Aorta (tissue), 5 donors: ENCODE measurements at places on chromosomes 13 and 19.
A peak's percentile ranks its signal among the peaks of the same experiment; 100 is the strongest.

DNA sequence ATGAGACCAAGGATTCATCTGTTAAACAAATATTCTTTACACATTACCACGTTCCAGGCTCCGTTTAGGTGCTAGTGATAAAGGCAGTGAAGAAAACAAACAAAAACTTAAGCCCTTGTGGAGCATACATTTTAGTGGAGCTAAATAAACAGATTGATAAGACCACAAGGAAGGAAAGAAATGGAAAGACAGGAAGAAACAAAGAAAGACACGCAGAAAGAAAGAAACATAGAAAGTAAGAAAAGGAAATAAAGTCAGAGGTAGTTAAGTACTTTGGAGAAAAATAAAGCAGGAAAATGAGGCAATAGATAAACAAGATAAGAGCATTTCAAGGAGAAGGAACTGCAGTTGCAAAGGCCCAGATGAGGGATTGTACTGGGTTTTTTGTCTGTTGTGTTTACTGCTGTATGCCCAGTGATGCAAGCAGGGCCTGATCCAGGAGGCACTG lies 998 bp downstream of the NFKBIB start:
- DNase-seq: no peak

DNA sequence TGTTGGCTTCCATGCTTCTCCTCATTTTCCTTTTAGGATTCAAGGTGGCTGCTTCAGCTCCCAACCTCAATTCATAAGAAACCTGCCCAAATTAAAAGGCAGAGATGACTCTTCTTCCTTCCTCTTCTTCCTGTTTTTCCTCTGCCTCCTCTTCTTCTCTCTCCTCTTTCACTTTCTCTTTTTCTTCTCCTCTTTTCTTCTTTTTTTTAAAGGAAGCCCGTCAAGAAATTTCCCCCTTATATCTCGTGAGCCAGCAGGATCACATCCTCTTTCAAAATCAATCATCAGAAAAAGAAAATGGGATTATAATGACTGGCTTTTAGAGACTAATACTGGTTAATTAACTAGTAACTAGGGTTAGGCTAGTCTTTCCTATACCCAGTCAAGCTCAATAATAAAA lies 220.3 kb downstream of the NBEA start:
- no peak for DNase-seq

- DNase-seq: no peak
These were observed 263.1 kb upstream of the RXFP2 start for GRCh38 chr13:31476266-31476665.

GRCh38 chr13:110470272-110471009 lies 91.1 kb downstream of the RAB20 start:
- DNase-seq: no peak

DNA sequence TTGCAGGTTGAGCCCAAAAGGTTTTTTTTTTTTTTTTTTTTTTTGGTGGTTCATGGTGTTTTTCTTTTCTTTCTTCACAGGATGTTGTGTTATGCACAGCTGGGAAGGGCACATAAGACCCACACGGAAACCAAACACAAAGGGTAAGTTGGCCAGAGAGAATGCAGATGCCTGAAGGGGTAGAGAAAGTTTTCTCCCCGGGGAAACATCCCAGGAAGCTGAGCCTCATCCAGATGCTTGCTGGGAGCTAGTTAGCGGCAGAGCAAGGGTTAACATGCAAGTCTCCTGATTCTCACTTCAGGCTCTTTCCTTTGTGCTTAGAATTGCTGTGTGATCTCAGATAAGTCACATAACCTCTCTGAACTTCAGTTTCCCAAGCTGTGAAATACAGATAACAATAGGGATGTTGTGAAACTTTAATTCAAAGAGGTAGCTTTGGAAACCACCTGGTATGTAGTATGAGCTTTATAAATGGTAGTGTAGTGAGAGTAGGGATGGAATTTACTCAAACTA lies 3.1 kb downstream of the ADGRE1 start:
- DNase-seq: no peak

GRCh38 chr19:45670670-45671453 lies 2.8 kb downstream of the GIPR start:
- DNase-seq: peak; percentile 89

DNA sequence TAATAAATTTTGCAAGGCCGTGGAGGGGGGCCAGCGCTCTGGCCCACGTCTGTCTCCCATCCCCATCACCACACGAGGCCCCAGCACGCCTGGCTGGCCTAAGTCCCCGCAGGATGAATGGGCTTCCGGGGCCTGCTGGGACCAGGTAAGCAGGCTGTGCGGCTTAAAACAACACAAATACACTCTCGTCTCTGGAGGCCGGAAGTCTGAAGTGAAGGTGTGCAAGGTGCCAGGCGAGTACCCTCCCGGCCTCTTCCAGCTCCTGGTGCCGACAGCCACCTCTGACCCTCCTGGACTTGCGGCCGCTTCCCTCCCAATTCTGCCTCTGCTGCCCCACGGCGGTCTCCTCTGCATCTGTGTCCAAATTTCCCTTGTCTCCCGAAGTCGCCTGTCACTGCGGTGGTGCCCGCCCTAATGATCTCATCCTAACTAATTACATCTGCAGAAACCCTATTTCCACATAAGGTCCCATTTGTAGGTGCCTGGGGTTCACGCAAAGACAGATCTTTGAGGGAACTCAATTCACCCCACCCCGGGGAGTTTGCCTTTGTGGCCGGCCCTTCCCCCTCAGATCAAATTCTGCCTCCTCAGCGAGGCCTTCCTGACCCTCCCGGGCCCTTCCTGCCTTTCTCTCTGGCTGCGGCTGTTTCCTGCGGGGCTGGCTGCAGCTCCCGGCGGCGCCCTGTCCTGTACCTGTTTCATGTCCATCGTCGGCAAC lies 8.1 kb upstream of the PTBP1 start:
- no peak for DNase-seq

DNA sequence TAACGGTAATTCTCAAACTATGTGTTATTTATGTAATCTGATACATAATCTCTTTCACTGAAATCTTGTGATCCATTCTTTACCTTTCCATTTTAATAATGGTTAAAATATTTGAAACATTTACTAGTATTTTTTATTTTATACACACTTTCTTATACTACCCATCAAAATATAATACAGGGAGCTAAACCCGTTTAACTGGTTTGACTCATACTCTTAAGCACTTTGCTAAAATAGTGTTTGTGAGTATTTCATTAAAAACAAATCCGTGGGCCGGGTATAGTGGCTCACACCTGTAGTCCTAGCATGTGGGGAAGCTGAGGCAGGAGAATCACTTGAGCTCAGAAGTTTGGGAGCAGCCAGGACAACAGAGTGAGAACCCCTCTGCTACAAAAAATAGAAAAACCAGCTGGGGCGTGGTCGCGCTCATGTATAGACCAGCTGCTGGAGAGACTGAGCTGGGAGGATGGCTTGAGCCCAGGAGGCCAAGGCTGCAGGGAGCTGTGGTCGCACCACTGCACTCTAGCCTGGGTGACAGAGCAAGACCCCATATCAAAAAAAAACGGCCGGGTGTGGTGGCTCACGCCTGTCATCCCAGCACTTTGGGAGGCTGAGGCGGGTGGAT lies 43.8 kb upstream of the DCUN1D2 start:
- DNase-seq: no peak

DNA sequence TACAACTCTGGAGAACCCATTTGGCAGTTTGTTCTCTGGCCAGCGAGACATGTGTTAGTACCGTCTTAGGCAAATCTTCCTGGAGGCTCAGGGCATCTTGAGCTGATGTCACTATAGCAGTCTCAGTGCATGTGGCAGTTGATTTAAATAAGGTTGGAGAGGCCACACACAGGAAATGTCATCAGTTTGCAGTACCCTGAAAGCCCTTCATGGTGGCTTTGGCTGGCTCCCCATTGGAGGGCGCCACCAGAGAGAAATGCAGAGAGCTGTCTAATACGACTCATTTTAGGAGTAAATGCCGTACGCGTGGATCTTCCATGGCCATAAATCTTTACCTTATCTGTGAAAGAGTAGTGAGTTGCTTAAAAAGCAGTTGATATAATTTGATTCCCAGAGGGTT lies 163.1 kb downstream of the STK24 start:
- DNase-seq: no peak

DNA sequence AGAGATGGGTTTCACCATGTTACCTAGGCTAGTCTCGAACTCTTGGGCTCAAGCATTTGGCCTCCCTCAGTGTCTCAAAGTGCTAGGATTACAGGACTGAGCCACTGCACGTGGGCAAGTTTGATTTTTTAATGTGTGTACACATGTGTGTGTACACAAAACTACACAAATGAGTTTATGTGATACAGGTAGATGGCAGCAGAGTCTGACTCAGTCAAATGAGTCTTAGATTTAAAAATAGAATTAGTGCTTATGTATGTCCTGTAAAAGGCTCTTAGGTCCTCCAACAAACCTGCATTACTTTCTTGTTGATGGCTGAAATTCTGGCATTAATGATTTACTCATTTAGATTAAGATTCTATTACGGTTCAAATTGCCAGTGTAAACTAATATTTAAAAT lies 293.7 kb downstream of the PCDH17 start:
- no peak for DNase-seq

DNA sequence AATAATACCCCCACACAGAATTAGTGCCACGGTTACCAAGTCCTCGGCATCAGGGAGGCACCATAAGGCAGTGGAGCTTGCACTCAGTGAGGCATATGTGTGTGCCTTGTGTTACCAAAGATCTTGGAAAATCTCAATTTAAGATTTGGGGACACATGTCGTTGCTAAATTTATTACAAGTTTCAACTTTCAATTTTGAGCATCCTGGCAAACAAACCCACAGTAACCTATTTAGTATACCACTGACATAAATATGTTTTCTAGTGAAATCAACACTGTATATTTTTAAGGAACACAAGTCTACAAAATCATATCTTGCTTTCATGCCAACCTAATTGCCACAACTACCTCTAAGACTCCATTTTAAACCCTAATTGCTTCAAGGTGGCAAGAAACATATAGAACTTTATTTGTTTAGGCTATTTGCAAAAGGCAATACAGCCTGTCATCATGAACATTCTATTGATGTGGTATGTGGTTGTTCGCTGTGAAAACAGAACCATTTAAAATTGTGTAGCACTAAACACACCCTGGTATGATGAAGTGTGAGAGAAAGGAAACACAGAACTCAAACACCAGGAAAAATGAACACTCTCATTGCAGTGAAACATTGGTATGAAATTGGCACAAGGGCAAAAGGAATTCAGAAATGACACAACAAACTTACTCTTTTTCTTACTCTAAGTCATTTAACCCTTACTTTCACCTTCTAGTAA lies 531.1 kb downstream of the IRS2 start:
- no peak for DNase-seq

- no peak for DNase-seq
These were observed 7.8 kb downstream of the CEACAM4 start for GRCh38 chr19:41619018-41619556.

DNA sequence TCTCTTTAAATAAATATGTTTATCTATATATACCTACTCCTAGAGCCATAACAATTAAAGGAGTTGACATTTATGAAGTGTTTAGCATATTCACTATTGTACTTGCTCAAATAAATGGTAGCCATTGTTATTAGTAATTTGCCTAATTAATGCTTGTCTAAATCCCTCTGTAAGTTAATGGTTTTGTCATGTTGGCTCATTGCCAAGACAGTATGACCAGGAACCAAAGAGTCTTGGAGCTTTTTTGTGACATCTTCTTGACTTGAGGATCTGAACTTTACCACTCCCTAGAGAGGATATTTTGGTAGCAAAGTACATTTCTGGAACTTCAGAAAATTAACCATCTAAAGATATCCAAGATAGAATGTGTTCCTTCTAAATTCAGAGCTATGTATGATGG lies 15.5 kb downstream of the FRY start:
- no peak for DNase-seq

DNA sequence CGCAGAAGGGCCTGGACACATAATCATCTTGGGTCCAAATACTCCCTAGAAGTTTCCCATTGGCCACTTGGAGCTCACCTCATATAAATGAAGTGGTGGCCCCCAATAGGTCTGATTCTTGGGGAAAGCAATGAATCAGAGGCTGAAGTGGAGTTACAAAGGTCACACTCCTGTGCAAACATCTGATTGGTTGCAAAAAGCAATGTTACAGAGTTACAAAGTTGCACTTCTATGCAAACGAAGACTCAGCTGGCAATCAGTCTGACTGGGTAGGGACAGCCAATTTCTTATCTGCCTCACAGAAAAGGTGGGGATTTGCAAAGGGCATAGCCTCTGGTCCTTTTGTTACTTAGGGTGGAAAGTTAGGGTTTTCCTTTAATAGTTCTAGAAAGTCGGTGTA lies 1.8 kb upstream of the GPR180 start:
- DNase-seq: no peak
